ENCODE measurements at places on chromosomes 4 and X. TPM values are rescaled to one million over a fixed set of nuclear protein-coding genes. Genes with fewer than 3 reads are reported as not detected.

ZNF718 gene
- total RNA-seq = 1.5 TPM

CT45A2 gene
- total RNA-seq = not detected

TMEM31 gene
- not detected for total RNA-seq

GLOD5 gene
- total RNA-seq = not detected

MSN gene
- 138 TPM for total RNA-seq

DNAAF6 gene
- not detected for total RNA-seq

LRAT gene
- 10.3 TPM for total RNA-seq

TMPRSS11F gene
- total RNA-seq = 0.18 TPM

NKX6-1 gene
- total RNA-seq = 0.11 TPM

GNPDA2 gene
- total RNA-seq = 25.4 TPM

CCDC110 gene
- 2.7 TPM for total RNA-seq

H2BW1 gene
- total RNA-seq = not detected

TRMT44 gene
- total RNA-seq = 6.9 TPM

DNA sequence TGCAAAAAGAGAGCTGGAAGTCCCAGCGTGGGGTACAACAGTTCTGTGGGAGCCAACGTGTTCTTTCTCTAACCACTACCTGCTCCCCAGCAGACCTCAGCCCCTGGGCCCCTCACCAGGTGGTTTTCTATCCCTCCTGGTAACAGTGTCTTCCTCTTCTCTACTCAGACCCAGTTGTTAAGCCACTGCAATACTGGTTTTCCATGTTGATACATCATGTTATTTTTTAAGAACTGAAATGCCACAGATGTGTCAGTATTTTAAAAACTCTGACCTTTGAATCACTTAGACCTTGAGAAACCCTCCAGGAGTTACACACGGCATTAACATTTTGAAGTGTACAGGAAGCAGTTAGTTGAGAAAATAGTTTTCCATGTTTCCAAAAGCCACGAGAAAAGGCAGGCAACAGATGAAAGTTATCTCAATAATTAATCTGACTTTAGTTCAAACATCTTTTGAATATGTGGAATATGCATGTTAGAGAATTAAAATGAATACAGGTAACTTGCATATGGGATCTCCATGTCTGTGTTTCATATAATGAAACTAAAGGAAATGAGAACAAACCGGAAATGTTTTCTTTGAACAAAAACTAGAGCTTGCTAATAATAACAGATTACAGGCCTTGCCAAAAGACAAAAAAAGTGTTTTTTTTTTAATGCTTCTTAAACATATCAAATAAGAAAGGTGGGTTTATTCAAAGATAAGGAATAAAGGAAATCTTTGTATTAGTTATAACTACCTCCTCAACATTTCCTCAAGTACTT lies 108.8 kb downstream of the ZNF827 start:
- DNase-seq = no peak

- DNase-seq = no peak
Observed at GRCh38 chr4:177902386-177902785, 460.1 kb upstream of the AGA start.

DNA sequence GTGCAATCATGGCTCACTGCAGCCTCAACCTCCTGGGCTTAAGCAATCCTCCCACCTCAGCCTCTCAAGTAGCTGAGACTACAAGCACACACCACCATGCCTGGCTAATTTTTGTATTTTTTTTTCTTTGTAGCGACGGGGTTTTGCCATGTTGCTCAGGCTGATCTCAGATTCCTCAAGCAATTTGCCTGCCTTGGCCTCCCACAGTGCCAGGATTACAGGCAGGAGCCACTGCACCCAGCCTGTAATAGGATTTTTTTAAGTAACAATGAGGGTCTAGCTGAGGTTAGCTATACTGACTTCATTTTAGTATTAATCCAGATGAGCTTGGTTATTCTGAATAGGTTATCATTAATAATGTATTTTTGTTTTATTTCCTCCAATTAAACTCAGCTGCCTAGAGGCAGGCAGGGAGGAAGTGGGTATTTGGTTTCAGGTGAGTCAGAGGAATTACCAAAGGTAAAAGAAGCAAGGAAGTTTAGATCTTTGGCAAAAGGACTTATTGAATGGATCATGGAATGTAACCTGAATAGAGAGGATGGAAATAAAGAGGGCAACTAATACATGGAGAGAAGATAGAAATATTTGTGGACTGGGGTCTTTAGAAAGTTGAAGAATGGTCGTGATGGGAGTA lies 1023.3 kb upstream of the TENM3 start:
- no peak for DNase-seq

DNA sequence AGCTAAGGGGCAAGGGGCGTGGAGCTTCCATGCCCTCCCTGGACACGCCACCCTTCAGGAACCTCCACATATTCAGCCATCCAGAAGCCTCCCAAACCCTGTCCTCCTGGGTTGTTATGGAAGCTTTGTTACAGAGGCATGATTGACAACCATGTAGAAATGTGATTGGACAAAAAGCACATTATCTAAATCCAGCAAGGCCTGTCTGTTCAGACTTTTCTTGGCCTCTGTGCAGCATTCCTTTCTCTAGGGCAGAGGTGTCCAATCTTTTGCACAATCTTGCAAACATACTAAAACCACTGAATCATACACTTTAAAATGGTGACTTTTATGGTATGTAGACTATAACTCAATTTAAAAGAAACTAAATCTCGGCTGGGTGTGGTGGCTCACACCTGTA lies 12.7 kb downstream of the STEEP1 start:
- no peak for DNase-seq

GRCh38 chr4:174549721-174550120 lies 27.4 kb upstream of the HPGD start:
- DNase-seq = no peak

- DNase-seq = peak; percentile 14
Observed at GRCh38 chrX:53005327-53005726, 43.3 kb upstream of the GPR173 start.

GRCh38 chr4:43339435-43339834 lies 446.9 kb downstream of the GRXCR1 start:
- DNase-seq = no peak

GRCh38 chr4:104571341-104571740 lies 76.6 kb upstream of the CXXC4 start:
- DNase-seq = no peak

- DNase-seq = no peak
Observed at GRCh38 chrX:19640693-19641374, 125.5 kb upstream of the MAP3K15 start.

DNA sequence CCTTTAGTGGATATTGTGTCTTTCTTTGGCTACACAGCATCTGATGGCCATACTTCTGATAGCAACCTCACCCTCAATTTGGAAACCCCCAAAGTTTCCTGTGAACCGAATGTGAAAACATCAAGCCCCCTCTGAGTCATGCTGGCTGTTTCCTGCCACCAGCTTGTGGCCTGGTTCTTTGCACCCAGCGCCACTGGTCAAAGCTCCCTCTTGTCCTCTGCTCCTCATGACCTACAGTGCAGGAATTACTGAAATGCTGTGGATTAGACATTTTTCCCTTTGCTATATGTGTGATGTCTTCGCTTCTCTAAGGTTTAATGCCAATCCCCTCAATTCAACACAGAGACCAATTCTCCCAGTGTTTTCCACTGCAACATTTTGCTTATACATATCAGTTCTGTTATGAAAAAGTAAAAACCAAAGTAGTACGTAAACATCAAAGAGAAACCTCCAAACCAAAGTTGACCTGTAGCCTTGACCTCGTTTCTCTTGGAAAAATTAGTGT lies 224.0 kb upstream of the TENM3 start:
- DNase-seq = no peak

- DNase-seq = no peak
Observed at GRCh38 chrX:16014171-16014570, 109.2 kb upstream of the GRPR start.

DNA sequence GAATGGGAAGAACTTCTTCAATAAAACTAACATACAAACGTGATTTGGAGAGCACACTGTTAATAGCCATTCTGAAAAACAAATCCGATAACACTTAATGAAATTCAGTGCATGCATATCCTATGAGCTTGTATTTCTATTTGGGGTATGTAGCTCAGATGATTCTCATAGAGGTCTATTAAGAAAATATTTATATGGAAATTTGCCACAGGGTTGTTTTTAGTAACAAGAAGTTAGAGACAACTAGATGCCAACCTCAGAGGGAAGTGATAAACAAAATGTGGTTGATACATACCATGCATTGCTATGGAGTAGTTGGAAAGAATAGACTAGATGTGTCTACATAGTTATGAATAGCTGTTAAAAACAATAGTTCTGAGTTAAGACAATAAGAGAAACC lies 395.8 kb upstream of the MAGEB18 start:
- DNase-seq = no peak

GRCh38 chr4:137794764-137795254 lies 262.5 kb upstream of the PCDH18 start:
- DNase-seq = peak; percentile 63

DNA sequence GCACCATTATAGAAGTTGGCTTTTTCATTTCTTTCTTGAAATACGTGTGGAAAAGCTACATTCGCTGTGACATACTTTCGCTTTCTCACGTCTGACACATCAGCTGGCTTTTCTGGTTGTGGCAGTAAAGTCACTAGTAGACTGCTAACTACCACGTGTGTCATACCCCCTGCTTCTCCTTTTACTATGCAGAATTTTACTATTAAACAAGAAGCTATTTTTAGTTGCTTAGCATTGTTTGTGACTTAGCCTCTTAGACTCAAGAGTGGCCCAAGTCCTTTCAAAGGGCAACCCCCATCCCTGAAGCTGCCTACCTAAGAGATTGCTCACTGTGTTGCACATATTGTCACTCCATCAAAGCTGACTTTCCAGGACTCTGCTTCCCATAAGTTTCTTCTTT lies 2.1 kb upstream of the IL2 start:
- DNase-seq = no peak

GRCh38 chr4:48653217-48654014 lies 126.7 kb downstream of the FRYL start:
- DNase-seq = no peak

- DNase-seq = no peak
Observed at GRCh38 chr4:109989044-109989443, 76.4 kb downstream of the EGF start.

GRCh38 chrX:137194164-137194563 lies 160.4 kb upstream of the GPR101 start:
- DNase-seq = peak; percentile 65

GRCh38 chrX:65480960-65481359 lies 53.6 kb downstream of the LAS1L start:
- no peak for DNase-seq

DNA sequence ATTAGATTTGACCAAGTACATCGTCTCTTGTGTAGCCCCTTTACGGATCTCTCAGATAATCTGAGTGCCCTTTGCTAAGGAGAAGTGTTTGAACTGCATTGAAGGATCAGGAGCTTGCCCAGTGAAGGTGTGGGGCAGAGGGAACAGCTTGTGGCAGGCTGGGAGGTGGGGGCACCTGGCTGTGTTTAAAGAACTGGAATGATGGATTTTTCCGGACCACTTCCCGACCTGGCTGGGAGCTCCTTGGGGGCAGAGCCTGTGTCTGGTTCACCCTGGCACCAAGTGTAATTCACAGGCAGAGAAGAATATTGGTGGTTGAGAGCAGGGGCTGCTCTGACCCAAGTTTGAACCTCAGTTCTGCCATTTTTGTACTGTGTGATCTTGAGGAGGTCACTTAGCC lies 18.5 kb downstream of the TBC1D14 start:
- no peak for DNase-seq

GRCh38 chr4:109560687-109561461 lies 828 bp downstream of the MCUB start:
- no peak for DNase-seq

DNA sequence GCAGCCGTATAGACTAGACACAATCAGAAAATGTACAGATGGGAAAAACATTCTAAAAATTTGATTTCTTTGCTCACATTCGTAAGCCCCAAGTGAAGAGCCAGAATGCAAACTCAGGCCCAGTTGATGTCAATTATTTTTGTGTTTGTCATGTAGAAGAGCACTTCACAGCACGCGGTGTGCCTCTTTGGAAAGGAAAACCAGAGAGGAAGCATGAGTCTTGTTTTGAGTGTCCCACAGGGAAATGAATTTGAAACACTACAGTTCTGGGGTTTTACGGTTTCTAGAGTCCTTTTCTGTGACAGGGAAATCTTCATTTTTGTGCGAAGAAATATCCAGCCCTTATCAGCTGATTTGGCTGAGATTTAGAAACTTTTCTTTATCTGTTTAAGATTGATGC lies 554.6 kb upstream of the BOD1L1 start:
- no peak for DNase-seq

- no peak for DNase-seq
Observed at GRCh38 chr4:47484168-47484567, 907 bp upstream of the ATP10D start.

- no peak for DNase-seq
Observed at GRCh38 chr4:140871368-140871767, 115.2 kb upstream of the TBC1D9 start.

GRCh38 chr4:74391890-74392475 lies 27.0 kb downstream of the EREG start:
- no peak for DNase-seq

DNA sequence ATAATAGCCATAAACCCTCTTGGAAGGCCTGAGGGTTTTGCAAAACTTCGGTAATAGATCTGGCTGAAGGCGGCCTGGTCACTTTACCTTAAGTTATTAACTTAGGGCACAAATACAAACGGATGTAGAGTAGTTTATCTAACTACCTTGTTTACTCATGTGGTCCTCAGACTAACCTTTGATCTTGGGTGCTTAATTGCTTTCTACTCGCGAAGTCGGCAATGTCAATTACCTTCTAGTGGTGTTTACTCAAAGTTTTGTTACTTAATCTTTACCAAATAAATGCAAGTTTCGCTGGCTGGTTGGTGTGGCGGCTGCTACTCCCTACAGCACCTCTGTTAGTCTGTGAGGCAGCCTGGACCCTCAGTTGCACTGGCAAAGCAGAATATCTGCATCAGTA lies 8.9 kb upstream of the ZNF141 start:
- no peak for DNase-seq

DNA sequence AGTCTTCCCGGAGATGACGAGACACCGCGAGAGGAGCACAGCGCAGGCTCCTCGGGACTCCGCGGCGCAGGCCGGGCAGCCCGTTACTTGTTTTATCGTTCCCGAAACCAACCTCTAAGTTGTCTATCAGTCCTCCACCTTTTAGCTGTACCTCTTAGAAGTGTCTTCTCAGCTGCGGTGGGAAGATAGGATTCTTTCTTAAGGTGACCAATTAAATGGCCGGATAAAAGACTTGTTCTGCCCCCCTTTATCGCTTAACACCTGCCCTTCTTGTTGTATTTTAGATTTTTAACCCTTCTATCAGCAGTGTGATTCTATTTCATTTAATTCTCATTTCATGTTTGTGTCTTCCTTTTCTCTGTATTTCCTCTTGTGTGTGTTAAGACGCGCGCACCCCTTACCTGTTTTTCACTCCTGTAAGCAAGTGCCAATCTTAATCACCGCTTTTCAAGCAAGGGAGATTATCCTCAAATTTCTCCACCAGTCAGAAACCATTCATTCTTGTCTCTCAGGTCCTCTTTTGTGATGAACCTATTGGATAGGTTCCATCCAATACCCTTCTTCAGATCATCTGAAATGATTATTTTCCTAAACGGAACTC lies at the start of gene SLC9B2:
SLC9B2 (minus strand) TSS at position 15 of the 601 bp plus-strand sequence. CDS start 9,211 bp downstream, outside the sequence.
- DNase-seq = no peak

DNA sequence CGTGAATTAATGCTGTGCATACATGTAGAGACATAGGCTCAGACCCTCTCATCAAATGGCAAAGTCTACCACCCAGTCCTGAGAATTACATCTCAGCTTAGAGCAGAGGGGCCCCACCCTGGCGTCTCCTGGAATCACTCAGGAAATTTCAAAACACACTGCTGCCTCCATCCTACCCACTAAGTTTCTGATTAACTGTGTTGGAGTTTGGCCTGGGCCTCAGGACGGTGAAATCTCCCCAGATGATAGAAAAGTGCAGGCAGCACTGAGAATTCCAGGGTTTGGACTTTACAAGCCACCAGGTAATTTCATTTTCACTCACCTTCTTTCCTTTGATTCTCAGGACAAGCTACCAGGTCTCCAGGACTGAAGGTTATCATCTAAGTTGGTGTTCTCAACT lies 3.3 kb upstream of the FAM9C start:
- DNase-seq = no peak
